NCI-H748 treated with DMSO at 0.1 percent for 48 hours (cell line): ENCODE measurements at places on chromosomes 4 and X.
A peak's percentile ranks its signal among the peaks of the same experiment; 100 is the strongest.

GRCh38 chr4:84866295-84866694 is 100.2 kb downstream of the WDFY3 start:
- DNase-seq = no peak

DNA sequence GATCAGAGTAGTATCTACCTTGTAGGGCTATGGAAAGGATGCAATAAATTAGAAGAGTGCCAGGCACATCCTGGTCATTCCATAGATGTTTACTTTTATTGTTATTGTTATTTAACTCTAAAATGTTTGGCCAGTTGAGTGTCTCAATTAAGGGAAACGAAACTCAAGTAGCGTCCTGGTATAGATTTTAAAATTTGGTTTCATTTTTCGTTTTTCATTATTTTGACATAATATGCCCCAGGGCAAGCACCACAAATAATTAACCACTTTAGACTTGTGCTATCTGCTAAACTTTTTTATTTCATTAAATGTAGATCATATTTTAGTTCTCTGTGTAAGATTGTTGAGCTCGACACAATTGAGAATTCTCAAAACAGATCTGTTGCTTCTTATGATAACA is 179.7 kb upstream of the PRPS2 start:
- no peak for DNase-seq

DNA sequence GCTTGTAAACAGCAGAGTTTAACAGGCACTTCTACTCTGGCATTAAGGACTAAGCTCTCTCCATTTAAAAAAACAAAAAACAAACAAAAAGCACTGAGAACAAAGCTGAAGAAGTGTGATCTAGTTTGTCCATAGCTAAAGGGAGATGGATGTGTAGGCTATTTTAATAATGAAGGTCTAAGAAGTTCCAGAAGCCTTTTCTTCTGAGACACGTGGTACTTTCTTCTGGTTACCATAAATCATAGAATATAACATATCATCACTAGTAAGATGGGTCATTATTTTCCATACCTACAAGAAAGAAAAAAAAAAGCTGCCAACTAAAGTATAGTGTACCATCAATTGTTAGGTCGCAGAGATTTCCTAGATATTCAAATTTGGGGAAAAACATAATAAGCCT is 722 bp upstream of the NBDY start:
- peak; percentile 2 for DNase-seq

DNA sequence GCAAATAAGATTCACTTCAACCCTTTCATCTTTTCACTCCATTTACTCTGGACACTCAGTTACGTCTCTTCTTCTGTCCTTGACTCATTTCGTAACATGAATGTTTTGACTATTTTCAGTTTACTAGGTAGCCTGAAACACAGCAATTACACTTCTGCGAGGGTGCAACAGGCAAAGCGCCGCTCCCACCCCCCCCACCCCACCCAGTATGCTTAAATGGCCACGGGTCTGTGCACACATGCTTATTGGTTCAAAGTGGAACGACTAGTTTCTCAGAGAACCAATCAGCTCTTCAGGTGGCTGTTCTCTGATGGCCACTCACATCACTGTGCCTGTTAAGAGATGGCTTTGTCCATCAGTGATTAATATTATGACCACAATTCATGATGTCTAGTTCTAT is 3.5 kb downstream of the BEND4 start:
- DNase-seq = peak; percentile 25

GRCh38 chrX:121307449-121307848 is 260.0 kb downstream of the GLUD2 start:
- no peak for DNase-seq

DNA sequence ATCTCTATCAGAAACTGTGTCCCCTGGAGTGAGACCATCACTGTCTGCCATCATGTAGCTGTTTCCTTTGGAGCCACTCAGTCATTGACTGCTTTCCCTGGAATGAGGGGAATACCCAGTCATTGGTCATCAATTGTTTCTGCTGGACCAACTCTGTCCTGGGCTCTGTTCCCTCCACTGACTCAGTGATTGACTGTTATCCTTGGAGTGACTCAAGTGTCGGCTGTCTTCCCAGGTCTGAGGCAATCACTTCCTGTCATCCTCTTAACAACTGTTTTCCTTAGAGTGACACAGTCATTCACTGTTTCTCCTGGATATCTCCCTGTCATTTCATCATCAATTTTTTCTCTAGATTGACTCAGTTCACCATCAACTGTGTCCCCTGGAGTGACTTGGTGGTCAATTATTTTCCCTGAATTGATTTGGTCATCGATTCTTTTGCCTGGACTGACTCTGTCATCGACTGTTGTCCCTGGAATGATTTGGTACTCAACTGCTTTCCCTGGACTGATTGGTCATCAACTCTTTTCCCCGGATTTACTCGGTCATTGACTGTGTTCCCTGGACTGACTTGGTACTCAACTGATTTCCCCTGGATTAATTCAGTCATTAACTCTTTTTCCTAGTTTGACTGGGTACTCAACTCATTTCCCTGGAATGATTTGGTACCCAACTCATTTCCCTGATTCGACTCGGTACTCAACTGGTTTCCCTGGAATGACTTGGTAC is 327.9 kb upstream of the VCX start:
- DNase-seq = no peak

DNA sequence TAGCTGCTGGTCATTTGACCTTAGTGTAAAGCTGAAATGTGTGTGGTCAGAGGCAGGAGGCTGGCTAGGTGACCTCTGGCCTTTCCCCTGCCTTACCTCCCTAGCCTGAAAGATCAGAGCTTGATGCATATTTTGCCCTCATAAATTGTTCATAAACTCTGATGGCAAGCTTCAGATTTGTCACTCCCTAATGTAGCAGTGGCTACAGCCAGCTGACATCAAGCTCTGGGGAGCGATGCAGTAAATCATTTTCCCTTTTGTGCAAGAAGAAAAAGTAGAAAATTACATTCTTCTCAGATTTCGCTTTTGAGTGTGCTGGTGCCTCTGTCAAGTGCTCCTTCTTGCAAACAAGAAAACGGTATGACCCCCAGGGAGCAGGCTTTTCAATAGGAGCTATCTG is 87.7 kb upstream of the MAGEA4 start:
- no peak for DNase-seq

DNA sequence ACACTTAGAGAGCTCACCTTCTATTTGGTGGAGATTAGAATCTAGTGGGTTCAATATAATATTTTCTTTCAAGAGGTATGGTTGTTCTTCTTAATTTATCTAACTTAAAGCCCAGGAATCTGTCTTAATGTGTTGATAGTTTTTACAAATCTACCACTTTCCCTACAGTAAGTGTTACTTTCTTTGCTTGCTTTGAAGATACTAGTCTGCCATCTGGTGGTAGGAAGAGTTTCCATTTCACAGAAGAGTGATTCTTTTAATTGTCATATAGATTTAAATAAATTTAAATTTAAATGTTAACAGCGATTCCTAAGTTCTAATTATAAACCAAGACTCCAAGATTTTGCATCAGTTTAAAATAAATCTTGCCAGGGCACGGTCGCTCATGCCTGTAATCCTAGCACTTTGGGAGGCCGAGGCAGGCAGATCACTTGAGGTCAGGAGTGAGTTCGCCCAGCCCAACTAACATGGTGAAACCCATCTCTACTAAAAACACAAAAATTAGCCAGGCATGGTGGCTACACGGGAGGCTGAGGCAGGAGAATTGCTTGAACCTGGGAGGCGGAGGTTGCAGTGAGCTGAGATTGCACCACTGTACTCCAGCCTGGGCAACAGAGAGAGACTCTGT is 43.5 kb downstream of the NUDT9 start:
- DNase-seq = peak; percentile 13

DNA sequence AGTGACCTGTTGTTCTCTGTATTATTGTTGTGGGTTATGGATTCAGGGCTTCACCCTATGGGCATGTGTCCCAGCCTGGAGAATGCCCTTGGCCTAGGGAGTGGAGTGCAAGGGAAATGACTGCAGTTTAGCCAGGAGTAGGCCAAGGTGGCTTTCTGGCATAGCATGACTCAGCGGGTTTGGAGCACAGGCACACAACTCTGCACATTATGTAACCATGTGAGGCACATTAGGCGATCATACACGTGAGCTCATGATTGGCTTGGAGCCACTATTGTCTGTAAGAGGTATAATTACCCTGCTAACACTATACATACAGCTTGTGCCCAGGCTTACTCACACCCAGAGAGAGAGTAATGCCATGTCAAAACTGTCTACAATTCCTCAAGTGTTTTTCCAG is 35.1 kb upstream of the TACR3 start:
- peak; percentile 52 for DNase-seq

- no peak for DNase-seq
Observed at GRCh38 chrX:32370456-32371205, 840.7 kb downstream of the DMD start.

GRCh38 chr4:147828331-147828905 is 96.5 kb downstream of the ARHGAP10 start:
- no peak for DNase-seq

DNA sequence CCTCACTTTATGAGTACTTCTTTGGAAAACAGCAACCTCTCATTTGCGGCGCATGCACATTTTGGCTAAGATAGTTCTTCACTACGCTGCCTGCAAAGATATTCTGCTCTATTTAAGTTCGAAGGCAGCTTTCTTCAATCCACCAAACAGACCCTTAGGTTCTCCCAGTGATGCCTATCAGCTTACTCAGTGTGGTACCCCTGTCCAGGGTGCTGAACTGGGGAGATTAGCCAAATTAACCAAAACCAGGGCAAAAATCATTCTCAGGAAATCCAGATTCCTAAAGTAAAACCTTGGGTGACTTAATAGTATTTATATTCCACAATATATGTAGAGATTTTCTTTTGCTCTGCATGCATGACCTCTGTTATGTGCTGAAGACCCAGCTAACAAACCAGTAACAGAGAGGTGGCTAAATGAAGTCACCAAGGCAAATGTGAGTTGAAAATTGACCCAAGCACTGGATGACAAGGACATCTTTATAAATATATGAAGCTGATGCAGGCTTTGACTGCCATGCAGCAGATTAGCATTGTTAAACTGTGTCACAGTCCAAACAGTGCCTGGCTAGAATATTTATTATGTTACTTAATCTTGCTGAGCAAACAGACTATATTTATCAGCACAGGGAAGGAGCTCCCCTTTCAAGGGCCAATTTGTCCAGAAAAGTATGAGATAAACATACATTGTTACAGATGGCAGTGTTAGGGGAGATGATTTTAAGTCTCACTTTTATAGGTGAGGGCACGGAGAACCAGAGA is 418.2 kb downstream of the STIM2 start:
- peak; percentile 67 for DNase-seq

DNA sequence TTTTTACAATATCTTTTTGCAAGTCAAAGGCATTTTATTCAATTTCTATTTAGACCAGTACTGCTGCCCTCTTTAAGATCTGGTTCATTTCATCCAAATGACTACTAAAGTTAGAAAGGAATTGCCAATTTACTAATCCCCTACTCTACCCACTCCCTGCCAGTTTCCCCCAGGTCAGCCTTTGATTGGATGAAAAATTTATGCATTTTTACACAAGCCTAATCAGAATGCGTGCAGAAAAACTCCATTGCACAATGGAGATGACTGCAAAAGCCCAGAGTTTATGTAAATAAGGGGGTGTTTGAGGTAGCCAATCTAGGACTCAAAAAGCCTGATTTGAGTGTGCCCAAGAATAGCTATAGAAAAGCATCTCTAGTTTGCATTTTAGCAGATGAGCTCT is 310.6 kb downstream of the PABPC4L start:
- no peak for DNase-seq

- no peak for DNase-seq
Observed at GRCh38 chr4:124948976-124949597, 236.6 kb upstream of the ANKRD50 start.

DNA sequence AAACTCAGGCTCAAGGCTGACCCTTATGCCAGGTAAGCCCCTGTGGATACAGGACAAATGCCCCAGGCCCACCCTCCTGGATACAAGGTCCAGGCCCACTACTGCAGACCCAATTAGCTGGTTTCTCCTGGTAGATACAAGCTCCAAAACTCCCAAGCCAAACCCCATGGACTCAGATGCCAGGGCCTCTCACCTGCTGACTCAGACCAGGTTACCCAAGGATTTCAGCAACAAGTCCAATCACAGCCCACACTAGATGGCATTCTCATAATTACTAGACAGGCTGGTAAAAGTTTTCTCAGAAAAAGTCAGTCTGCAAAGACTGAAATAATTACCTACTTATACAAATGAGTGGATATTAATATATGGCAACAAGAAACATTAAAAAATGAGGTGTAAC is 87.0 kb downstream of the KLF8 start:
- no peak for DNase-seq
